Foreskin keratinocyte (primary cell): ENCODE measurements at places on chromosomes 7 and 10.

GRCh38 chr7:18901351-18901750, 216.1 kb downstream of the TWIST1 start:
- no peak for DNase-seq

- DNase-seq: no peak
Observed at GRCh38 chr10:71438761-71439160, 42.0 kb downstream of the CDH23 start.

DNA sequence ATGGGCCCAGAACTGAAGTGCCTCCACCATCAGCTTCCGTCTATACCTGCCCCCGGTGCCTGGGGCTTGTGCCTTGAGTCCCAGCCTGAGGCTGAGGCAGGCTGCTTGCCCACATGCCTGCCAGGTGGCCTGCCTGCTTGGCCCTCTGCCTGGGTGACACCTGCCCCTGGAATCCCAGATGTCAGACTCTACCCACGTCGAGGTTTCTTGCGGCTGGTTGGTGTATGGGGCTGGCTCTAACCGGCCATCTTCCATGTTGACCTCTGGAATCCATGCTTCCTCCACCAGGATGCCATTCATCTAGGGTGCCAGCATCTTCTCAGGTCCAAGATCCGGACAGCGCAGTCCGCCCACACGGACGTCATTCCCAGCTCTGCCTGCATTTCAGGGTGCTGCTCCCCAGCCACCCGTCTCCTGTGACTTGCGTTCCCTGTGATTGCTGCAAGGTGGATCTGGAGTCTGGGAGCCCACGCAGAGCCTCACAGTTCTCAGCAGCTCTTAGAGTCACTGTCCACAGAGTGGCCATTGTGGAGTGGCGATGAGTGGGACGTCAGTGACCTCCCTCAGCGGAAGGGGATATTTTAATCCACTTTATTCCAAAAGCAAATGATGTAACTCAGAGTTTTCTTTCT, 298.1 kb downstream of the TCERG1L start:
- DNase-seq: no peak

DNA sequence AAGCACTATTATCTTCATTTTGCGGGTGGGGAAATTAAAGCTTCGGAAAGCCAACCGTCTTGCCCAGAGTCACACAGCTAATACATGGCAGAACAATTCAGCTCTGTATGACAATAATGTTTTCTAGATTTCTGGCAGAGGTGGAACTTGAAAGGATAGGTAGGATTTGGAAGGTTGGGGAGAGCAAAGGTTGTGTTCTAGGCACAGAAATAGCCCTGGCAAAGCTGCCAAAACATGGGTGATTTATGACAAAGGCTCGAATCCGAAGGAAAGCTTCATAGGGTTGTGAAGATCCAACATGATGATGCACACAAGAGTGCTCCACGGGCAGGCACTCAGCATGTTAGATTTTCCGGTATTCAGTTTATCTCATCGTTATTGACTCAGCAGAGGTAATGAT, 19.2 kb downstream of the PDCD11 start:
- DNase-seq: no peak

DNA sequence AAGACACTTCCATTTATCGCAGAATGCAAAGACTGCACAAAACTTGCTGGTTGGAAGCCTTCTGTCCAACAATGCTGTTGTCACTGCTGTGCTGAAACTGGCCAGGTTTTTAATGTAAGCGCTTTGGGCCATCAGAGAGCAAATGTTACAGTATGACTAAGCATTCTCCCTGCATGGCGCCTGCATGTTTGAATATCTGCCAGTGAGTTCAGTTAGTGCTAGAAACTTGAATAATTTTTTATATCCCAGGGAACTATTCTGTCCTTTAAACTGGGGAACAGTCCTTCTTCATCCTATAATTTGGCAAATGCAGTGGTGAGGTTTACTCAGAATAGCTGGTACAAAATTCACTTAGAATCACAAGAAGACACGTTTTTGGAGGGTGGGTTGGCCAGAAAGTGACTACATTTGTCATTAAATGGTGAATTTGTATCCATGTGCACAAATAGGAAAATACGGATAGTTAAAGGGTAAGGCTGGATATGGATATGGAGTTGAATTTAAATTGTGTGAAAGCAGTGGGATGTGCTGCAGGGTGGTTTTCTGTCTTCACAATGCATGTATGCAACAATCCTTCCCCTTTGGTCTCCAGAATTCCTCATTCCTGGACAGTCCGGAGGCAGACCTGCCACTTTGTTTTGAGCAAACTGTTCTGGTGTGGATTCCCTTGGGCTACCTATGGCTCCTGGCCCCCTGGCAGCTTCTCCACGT, 1.7 kb downstream of the ABCC2 start:
- no peak for DNase-seq

- DNase-seq: peak; percentile 79
Observed at GRCh38 chr7:94511718-94512117, 2.1 kb downstream of the CASD1 start.

GRCh38 chr7:24968165-24968564, 11.8 kb downstream of the OSBPL3 start:
- DNase-seq: no peak

DNA sequence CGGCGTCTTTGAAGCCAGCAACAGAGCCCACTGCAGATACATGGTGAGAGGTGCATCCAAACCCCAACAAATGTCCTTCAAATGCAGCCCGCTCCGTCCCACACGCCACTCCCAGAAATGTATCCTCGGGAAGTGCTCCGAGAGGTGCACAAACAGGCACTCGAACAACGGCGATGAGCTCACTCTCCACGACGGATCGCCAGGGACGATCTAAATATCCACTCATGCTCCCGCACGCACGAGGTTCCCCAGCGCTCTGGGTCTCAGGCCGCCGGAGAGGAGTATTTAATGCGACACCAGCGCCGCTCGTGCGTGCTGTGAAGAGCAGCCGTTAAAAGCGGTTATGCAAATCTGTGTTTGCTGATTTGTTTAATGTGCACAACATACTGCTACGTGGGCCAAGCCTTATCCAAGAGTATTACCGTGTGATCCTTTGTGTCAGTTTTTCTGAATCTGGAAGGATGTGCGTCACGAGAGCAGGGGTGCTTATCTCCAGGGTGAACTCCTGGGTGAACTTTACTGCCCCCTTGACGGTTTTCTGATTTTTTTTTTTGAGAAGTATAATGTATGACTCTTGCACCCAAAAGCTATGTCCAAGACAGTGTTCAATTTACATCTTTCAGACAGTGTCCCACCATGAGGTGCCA, 48.5 kb upstream of the PPP2R2D start:
- DNase-seq: no peak

DNA sequence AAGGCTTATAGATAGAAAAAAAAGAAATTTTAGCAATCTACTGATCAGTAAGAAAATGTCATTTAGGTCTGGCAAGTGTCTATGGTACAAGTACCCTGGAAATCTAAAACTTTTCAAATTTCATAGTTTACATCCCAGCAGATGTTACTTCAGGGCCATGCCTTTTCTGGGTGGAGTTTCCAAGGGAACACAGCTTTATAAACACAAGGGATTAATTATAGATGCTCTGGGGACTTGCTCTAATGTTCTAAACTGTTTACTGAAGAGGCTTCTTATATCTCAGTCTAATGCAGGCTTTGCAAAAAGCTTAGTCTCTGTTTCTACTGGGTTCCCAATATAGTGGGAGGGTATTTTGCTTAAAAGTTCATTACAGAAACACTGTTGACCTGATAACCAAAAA, 3.1 kb downstream of the CD36 start:
- DNase-seq: no peak

GRCh38 chr7:125636320-125636962, 706.8 kb upstream of the POT1 start:
- no peak for DNase-seq

GRCh38 chr7:133753513-133753912, 373.6 kb upstream of the LRGUK start:
- peak; percentile 80 for DNase-seq

DNA sequence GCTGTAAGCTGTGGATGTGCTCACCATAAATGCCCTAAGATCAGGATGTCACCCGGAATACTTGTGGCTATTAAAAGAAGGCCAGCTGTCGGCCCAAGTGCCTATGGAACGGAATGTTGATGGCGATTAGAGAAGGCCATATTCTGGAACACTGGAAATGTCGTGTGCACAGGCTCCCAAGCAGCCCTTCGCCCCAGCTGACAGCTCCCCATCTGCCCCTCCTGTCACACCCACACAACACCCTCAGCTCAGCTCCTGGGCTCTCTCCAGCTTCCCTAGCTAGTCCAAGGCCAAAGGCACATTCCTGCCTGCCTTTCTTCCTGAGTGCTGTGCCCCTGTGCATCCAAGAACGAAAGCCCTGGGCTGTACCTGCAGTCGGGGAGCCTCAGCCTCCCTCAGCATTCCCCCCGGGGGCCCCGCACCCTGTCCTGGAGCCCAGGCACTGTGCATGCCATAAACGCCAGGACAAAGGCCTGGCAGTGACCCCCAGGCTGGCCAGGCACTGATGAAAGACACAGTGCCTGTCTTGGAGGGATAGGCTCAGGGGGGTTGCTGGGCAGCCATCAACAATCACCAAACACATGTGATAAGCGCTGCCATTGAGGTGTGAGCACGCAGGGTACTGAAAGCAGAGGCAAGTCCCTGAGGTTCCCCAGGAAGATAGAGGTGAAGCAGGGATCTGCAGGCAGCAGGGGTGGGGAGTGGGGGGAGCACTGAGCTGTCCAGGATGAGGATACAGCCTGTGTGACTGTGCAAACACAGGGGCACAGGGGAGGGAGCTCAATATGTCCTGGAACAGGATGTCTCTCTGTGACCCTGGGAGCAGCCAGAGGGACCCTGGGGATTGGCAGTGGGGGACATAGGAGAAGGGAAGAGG, 3.7 kb upstream of the LDB3 start:
- DNase-seq: no peak

DNA sequence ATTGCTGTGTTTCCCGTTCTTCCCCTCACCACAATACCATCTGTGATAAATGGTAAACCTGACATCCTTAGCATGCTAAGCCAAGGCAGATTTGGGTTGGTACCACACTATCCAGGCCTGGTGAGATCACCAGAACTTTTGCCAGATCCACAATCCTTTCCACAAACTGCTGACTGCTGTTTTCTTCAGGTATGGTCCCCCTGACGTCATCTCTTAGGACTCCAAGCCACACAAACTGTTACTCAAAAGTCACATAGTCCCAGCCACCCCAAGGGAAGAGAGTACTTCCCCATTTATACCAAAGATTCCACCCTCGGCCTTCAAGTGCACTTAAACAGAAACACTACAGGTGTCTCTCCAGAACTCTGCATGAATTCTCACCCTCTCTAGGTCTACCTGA, 34.8 kb downstream of the SLC25A13 start:
- DNase-seq: no peak

DNA sequence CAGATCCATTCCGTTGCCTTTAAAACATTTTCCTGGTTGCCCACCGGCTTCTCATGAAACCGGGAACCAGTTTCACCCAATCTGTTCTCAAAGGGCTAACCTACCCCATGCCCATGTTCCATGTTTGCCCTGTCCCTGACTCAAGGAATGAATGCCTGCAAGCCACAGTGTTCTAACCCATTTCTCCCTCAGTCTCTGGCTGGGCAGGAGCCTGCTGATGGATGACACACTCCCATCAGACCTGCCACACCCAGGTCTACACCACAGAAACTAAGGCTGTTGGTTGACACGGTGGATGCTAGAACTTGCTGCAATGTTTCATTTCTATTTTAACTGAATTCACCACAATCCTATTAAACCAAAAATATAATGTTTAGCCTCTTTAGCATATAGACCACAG, 15.6 kb downstream of the CLRN3 start:
- DNase-seq: no peak

DNA sequence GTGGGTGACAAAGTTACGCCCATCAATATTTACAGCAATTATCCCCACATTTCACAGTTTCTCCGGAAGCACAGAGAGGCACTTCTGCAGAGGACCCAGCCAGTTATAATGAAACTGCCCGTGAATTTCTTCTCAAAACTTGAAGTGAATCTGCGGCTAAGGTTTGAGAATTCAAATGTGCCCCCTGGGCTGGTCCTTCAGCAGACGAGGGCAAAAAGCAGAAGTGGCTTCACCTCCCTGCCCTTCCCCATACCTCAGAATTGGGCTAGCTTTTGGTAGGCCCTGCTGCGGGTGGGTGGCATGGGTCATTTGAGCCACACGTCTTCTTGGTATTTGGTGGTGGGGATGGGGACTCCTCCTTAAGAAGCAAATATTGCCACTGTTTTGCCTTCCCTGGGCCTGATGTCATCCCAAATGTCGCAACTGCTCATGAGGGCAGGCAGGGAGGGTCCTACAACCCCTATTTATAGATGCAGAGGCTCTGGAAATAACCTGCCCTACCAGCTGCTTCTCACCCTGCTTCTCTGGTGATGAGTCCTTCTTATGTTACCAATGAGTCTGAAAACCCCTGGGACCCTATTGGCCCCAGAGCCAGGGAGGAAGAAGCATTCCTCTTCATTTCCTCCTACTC, 16.6 kb upstream of the WDFY4 start:
- no peak for DNase-seq

DNA sequence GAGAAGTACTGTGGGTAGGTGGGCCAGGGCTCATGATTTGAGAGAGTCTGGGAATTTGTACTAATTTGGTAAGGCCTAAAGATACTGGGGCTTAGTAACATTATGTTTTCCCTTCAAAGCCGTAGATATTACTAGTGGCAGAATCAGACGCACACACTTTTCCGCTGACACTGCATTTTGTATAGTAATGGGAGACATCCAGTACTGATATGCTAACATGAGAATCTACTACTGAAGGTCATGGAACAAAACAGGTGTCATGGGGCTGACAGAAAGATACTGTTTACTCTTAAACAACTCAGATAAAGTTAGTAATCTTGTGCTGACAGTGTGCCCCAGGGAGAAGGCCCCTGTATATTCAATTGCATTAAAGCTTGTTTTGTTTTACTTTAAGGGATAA, 11.1 kb upstream of the GIMAP7 start:
- DNase-seq: no peak

GRCh38 chr10:60629332-60629731, 148.9 kb upstream of the CDK1 start:
- DNase-seq: no peak

DNA sequence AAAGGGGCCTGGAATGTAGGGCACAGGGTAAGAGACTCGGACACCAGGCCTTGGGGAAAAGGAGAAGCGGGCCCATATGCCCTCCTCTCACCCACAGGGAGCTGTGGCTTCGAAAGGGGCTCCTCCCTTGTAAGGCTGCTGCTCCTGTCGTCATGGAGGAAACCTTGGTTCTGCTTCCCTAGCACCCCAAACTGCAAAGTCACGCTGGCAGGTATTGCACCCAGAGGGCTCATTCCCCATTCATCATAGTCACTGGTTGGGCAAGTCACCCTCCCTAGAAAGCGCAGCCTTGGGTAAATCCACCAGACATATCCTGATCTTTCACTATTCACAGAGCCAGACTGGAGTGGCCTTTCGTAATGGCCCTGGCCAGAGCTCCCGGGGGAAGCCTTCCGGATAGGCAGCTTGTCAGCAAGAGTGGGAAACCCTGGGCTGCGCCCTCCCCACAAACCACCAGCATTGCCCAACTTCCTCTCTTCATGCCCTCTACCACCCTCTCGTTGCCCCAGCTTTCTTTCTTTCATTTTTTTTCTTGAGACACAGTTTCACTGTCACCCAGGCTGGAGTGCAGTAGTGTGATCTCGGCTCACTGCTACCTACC, 121.0 kb downstream of the HIP1 start:
- DNase-seq: no peak

GRCh38 chr10:10663622-10664021, 354.1 kb upstream of the CELF2 start:
- no peak for DNase-seq
